Hippocampal formation (tissue), 2 donors: ENCODE measurements at places on chromosomes 7 and 10.

DNA sequence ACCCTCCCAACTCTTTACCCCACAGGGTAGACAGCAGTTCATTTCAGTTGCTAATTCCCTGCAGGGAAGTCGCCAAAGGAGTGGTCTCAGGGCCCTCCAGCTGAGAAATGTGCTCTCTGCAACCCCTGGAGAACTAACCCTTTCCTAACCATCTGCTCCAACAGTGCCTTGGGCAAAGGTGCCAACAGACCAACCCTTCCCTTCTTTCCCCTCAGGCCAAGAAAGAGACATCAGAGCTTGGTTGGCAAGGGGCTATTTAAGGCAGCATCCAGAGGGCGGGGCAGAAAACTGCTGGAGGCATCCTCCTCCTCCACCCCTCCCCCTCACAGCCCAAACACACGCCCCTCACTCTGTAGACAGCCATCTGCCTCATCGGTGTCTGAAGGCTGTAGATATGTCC is 1.7 kb downstream of the SORBS1 start:
- DNase-seq, result no peak

DNA sequence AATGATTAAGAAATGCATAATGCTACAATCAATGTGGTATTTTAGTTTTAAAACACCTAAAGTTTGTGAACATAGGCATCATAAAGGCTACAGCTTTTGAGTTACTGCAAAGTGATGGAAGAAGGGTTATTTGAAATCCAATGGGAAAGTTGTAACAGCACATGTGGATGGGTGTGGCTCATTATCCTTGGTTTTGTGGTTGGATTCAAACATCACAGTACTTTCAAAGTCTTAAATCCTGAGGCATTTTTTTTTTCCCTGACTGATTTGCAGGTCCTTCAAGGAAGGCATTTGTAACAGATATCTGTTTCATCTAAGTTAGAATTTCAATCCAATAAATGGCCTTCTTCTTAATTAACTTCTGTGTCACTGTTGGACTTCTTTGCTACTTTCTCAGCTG is 9.8 kb upstream of the SHTN1 start:
- DNase-seq, result no peak

DNA sequence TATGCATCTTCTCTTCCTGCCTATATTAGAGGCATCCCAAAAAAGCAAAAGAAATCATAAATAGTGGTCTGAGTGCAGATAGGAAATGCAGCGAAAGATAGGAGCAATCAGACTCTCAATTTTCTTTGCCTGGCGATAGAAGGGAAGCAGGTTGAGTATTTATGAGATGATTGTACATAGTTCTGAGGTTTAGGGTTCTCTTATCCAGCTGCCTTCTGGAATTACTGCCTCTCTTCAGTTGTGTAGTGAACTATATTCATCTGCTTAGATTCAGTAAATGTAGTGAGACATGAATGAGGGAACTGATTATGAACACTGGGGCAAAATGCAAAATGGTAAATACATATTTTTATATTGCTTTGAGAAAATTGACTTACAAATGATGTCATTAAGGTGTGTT is 93.0 kb upstream of the CYP26C1 start:
- no peak for DNase-seq

DNA sequence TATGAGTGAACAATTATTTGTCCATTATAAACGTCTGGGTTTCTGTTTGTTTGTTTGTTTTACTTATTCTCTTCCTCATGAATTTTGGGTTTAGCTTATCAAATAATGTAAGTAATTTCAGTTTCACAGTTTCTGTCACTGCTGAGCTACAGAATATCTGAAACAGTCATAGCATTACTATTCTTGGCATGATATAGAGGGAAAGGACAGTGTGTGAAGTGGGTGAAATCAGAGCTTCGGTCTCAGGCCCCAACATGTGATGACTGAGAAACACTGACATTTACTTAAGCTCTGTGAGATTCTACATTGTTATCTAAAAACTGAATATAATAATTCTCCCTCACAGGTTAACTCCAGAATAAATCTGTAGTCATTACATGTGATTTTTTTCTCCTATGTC is 8.8 kb upstream of the OR6V1 start:
- no peak for DNase-seq

GRCh38 chr7:78587443-78588044 is 789.0 kb downstream of the PHTF2 start:
- no peak for DNase-seq

GRCh38 chr10:105837951-105838350 is 1196.9 kb downstream of the SORCS3 start:
- no peak for DNase-seq

GRCh38 chr7:129923709-129924108 is 29.1 kb downstream of the UBE2H start:
- DNase-seq, result no peak

DNA sequence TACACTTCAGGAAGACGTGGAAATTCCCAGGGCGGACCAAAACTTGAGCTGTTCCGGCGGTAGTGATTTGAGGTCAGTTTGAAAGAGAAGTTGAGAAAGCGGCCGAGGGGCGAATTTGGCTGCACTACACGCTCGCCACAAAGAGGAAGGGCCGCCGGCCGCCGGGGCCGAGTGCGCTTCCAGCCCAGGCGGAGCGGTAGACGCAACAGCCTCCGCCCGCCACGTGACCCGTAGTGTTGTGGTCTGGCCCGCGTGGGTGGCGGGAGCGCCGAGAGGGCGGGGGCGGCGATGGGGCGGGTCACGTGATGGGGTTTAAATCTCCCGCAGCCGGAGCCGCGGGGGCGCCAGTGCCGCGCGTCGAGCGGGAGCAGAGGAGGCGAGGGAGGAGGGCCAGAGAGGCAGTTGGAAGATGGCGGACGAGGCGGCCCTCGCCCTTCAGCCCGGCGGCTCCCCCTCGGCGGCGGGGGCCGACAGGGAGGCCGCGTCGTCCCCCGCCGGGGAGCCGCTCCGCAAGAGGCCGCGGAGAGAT is at the start of gene SIRT1:
SIRT1 (plus strand) TSS at position 344 of the 529 bp plus-strand sequence; CDS start at position 410, 66 bp downstream.
- DNase-seq, result peak; percentile 95

- DNase-seq, result no peak
Measured at GRCh38 chr7:87398446-87398845, 53.0 kb downstream of the CROT start.

DNA sequence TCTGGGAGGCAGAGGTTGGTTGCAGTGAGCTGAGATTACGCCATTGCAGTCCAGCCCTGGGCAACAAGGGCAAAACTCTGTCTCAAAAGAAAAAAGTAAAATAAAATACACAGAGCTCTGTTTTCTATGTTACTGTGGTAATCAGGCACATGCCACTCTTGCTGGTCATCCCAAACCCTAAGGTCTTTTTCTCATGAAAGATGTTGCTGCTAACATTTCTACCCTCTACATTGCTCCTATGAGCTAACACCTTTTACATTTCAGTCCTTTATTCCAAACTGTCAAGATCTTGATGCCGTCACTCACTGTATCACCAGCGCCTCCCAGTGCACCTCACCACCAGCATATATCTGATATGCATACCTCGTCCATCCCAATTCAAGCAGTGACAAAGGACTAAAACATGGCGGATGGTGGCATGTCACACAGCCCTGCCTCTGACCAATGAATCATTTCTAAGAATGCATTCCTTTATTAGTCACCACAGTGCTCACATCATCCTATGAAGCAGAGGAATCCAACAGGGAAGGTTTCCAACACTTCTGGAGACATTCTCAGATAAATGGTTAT is 4.3 kb downstream of the DAGLB start:
- no peak for DNase-seq

GRCh38 chr10:62492012-62492869 is 118.1 kb downstream of the ZNF365 start:
- DNase-seq, result no peak
